Activated CD4-positive, alpha-beta T cell treated with anti-CD3 and anti-CD28 coated beads, Interleukin-2, amount 50 U/mL, for 4 hours (primary cell): ENCODE measurements at places on chromosomes 7 and 10.

DNA sequence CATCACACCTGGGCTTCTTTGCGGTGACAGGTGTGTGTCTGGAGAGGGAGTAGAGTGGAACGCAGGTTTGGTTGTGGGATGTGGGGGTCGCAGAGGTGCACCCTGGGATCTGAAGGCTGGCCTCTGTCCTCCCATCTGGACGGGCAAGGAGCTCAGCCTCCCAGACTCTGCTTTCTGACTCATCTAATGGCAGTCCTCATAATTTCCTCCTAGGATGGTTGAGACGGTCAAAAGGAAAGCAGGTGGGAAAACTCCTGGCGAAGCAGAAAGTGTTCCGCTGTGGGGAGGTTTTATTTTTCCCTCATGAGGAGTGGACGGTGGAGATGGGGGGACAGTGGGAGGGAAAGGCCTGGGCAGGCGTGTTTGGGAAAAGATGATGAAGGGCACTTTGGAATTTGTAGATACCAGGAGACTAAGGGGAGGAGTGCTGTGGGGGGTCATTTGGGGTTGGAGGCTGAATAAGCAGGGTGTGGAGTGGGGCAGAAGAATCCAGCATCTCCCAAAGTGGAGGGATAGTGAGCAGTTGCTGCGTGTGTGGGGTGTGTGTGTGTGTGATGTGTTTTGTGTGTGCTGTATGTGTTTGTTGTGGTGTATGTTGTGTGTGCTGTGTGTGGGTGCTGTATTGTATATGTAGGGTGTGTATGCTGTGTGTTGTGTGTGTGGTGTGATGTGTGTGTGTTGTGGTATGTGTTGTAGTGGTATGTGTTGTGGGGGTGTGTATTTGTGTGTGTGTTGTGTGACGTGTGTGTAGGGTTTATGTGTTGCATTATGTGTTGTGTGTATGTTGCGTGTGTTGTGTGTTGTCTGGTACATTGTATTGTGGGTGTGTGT is 97.2 kb upstream of the PODXL start:
- DNase-seq = no peak

DNA sequence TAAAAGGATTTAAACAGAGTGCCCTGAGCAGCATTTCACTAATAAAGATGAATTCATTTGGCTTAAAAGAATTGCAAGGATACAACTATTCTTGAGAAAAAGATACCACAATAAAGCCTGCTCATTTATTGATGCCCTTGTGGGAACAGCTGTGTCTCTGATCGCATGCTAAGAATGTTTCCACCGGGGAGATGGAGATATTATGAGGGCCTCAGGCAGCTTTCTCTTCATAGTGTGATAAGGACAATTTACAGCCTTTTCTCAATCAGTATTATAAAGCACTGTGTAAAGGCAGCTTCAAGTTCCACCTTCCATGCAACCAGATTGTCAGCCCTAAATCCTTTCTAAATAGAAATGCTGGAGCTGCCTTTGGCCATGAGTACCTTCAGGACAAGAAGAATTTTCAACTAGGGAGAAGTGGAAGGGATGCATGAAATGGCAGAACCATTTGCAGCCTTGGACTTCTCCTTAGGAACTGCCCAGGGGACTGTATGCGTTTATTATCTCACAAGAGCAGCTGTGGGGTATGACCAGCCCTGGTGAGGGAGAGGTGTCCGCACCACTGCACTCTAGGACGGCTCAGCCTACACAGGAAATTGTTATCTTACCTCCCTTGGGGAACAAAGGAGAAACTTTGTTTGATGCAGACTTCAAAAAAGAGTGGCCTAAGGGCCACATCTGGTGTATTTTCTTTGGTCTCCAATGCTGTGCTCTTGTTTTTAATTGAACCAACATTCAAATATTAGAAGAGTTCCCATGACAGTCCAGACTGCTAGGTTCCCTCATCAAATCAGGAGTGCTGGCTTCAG is 116.9 kb upstream of the PCGF5 start:
- no peak for DNase-seq

GRCh38 chr10:103719036-103719435 is 136.3 kb downstream of the SH3PXD2A start:
- no peak for DNase-seq

GRCh38 chr7:26626687-26627086 is 237.7 kb downstream of the SKAP2 start:
- DNase-seq = no peak

- DNase-seq = no peak
These were observed 201.3 kb downstream of the SLC25A13 start for GRCh38 chr7:96120445-96121225.

DNA sequence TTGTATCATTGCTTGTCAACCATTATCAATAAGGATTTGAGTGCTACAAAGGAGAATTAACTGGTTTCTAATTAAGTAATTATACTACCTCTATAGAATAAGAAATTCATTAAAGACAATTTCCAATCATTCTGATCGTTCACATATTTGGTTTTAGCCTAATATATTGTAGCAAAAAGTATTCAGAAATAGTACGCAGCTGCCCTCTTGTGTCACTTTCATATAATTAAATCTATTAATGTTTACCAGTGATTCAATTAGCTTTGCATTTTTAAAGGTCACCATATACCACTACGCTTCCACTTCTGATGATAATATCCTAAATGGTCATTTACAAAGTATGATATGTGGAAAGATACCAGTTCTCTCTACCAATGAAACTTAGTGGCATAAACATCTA is 128.3 kb downstream of the NEBL start:
- no peak for DNase-seq

GRCh38 chr10:1029838-1030237 is 4.2 kb upstream of the IDI2 start:
- no peak for DNase-seq

GRCh38 chr7:3899559-3899991 is 598.5 kb downstream of the SDK1 start:
- no peak for DNase-seq

DNA sequence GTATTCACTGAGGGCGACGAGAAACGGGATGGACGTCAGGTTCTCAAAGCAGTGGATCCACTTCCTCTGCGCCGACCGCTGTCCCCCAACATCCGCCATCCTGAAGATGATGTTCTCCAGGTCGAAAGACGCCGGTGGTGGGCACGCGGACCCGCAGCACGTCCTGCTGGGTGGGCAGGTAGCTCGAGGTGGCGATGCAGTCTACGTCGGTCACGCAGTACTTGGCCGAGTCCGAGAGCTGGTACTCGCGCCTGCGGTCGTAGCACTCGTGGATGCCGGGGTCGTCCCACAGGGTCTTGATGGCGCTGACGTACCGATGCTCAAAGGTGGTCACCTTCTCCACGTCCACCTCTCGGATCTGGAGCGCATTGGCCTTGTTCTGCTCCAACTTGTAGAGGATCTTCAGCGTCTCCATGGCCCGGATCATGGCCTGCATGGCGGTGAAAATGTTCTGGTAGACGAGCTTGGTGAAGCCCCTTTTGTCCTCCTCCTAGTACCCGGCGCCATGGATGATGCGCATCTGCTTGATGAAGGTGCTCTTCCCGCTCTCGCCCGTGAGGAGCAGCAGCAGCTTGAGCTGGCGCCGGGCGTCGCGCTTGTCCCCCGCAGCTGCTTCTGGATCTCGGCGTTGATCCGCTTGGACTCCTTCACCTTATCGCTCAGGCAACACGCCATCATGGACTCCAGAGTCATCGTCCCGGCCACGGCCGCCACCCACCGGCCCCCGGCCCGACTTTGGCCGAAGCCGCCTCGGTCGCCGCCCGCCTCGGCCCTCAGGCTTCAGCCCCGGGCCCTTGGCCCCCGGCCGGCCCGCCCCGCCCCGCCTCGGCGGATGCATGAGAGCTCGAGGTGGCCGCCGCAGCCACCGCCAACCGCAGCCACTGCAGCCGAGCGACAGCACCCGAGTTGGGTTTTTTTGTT is 122.9 kb upstream of the KCTD7 start:
- no peak for DNase-seq

- DNase-seq = no peak
These were observed 46.7 kb downstream of the SGMS1 start for GRCh38 chr10:50577010-50577409.

DNA sequence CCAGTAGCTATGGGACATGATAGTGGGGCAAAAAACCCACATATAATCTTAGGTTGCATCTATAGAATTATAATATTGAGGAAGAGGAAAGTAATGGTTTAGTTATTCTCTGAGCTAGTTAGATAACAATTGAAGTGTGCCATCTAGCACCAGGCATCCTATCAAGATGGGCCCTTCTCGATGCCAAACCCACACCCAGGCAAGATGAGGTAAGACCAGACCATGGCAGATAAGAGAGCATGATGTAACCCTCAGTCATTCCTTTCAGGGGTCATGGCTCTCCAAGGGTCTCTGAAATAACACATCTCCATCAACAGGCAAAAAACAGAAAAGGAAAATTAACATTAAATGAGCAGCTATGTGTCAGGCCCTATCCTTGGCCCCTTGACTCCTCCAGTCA is 128.7 kb downstream of the SH3PXD2A start:
- no peak for DNase-seq

DNA sequence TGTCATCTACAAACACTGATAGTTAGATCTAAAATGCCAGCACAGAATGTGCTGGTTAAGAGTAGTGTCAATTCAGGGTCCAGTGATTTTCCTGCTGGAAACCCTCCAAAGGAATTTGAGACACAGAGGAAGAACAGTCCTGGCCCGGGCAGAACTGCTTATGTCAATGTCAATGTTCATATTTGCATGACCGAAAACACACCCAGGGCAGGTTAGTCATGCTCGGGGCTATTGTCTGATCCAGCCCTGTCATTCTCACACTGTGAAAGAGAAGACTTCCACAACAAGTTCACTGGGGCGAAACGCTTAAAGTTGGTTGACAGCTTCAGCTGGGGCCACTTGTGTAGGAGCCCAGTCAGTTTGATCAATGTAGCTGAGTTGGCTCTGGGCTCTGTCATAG is 139.3 kb downstream of the C1GALT1 start:
- no peak for DNase-seq

- no peak for DNase-seq
These were observed 230.4 kb downstream of the USP6NL start for GRCh38 chr10:11381023-11381422.
